ENCODE measurements at places on chromosomes 4 and X.

- no peak for DNase-seq
Measured at GRCh38 chrX:43504394-43504793, 151.7 kb upstream of the MAOA start.

GRCh38 chrX:53320543-53321229, 39.3 kb upstream of the IQSEC2 start:
- no peak for DNase-seq

- DNase-seq, result no peak
Measured at GRCh38 chr4:1385373-1386340, 20.6 kb downstream of the NKX1-1 start.

DNA sequence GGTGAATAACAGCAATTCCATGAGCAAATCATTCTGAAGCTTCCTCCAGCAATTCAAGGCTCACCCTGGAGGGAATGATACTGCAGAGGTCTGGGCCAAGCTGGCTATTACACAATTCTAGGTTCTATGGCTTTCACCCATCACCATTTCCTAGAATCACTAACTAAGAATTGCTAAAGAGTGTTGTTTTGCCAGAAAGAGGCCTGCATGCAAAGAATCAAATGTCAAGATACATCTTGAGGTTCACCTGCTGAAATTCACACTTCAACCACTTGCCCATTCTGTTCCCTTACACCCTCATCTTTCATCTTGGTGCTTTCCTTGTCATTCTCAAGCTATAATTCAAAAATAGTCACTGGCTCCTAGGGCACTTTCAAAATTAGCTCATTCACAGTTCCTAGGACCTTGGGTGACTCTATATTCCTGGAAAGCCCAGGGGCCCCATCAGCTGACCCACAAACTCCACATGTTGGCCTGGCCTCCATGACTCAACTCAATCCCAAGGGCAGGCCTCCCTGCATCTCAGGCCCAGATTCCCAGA, 7.0 kb downstream of the APBB2 start:
- no peak for DNase-seq

- DNase-seq, result no peak
Measured at GRCh38 chr4:90994851-90995574, 867.8 kb downstream of the CCSER1 start.

GRCh38 chr4:6618386-6619115, 21.9 kb upstream of the MRFAP1 start:
- DNase-seq, result no peak

DNA sequence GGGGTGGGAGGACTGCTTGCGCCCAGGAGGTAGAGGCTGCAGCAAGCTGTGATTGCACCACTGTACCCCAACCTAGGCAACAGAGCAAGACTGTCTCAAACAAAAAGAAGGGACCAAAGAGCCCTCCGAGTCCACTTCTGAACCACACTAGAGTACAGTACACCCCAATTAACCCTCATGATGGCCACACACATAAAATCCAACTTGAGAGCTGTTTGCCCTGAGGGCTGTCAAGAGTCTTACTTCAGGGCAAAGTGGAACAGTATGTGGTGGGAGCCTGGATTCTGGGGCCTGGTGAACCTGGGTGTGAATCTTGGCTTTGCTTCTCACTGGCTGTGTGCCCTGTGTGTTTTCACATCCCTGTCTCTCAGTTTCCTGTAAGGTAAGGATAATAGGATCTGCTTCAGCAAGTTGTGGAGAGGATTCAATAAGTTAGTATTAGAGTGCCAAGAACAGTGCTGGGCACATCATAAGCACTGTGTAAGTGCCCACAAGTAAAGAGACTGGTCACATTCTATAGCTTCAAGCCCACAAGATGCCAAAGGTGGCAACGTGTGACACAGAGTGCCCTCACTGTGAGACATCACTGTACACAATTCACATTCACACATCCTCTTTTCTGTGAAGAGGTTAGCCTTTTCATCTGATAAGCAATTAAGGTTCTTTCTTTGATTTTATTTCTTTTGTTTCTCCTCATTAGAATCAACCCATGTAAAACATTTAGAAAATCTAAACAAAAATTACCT, 52.1 kb downstream of the LEF1 start:
- DNase-seq, result no peak

- DNase-seq, result no peak
Measured at GRCh38 chr4:5118994-5119835, 67.9 kb downstream of the STK32B start.

DNA sequence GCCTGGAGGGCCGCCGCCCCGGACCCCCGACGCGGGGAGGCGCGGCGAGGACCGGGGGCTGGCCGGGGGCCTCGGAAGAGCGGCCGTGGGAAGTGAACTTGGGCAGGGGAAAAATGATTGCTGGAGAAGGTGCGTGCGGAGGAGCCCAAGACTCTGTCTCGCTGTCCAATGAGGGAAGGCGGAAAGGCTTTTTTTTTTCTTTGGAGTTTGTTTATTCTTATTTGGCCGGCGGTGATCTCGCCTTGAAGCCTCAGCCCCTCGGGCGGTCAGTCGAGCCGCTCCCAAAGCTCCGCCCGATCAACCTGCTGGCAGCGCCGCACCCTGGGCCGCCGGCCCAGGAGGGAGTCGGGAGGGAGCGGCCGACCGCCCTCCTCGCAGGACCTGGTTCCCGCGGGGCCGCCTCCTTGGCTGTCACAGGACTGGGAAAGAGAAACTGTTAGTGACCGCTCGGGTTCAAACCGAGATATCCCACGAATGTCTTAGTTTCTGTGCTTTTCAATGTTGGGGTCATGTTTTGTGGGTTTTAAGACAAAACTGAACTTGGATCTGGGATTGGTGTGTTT, 2.5 kb downstream of the CPEB2 start:
- DNase-seq, result no peak

DNA sequence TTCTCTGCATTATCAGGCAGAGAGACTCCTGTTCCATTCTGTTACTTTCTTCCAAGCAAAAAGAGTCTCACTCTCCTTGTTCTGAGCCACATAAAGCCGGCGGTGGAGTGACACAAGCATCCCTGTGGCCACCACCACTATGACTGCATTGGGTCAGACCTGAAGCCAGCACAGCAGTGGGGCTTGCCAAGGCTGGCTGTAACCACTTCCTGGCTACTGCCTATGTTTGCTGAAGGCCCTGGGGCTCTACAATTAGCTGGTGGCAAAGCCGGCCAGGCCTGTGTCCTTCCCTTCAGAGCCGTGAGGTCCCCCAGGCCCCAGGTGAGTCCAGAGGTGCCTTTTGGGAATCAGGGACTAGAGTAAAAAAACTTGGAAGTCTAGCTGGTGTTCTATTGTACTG, 31.8 kb downstream of the PLAC8 start:
- no peak for DNase-seq

DNA sequence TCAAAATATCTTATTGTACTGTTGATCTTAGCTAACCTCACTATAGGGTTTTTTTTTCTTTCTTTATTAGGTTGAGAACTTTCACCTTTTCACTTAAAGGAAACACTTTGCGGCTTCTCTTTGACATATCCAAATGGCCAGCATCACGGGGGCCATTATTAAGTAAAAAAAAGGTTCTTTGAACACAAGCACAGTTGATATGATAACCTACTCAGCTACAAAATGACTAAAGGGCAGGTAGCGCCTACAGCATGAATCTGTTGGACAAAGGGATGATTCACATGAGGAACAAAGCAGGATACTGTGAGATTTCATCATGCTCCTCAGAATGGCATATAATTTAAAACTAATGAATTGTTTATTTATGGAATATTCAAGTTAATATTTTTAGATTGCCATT, 119.6 kb downstream of the CCSER1 start:
- no peak for DNase-seq

- DNase-seq, result no peak
Measured at GRCh38 chrX:129737916-129738315, 863 bp upstream of the XPNPEP2 start.

DNA sequence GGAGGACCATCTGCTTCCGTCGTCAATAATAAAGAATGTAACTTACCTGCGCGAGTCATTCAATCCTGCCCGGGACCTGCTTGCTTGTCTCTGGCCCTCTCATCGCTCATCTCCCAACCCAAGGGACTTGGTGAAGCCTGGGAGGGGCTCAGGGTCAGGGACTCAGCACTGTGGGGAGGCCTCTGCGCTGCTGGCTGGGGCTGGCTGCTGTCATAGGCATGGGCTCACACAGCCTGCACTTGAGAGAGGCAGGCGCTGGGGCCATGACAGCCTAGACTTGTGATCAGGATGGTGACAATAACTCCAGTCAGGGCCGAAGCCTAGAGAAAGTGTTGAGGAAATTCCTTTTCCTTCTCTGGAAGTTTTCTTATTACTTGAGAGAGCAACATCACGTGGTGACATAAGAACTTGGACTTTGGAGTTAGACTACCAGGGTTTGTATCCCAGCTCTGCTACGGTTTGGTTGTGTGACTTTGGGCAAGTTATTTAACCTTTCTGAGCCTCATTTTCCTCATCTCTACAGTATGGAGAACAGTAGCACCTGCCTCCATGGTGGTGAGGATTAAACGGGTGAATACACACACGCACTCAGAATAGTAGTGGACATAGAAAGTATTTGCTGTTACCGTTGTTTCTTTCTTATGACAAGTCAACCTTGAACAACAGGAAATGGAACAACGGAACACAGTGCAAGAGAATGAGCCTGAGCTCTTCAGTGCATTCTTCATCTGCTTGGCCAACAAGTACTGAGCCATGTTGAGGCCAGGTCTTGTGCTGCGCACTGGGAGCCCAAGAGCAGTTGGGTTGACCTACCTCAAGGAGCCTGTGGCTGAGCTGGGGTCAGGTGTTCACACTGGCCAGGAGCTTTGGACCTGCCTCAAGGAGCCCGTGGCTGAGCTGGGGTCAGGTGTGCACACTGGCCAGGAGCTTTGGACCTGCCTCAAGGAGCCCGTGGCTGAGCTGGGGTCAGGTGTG, 60.5 kb downstream of the TBC1D14 start:
- no peak for DNase-seq

DNA sequence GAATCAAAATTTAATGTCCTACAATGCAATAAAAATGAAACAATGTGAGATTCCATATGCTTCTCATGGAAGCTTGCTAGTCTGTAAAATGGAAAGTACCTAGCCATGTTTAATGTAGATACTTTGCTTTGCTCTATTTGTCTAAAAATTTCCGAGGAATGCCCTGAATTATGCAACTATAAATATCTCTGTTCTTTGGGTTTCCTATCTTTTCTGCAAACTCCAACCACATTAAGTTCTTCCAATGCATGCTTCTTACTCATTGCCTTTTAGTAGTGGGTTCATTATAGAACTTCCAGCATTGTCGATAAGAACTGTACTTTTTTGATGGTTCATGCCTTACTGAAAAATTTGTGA, 178.3 kb downstream of the RASL11B start:
- no peak for DNase-seq

DNA sequence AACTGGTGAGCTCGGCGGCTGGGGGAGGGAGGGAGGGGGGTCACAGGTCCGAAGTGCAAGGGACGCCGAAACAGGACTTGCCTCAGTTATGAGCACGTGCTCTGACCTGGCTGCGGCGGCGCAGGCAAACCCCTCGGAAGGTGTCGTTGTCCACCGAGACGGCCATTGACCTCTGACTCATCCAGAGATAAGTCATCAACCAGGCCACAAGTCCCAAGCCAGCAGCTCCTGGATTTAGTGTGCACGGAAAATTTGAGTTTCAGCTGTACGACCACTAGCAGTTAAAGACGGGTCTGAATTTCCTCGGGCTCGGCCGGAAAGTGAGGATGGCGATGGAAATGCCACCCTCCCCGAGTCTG, 674 bp downstream of the SH3D19 start:
- no peak for DNase-seq

DNA sequence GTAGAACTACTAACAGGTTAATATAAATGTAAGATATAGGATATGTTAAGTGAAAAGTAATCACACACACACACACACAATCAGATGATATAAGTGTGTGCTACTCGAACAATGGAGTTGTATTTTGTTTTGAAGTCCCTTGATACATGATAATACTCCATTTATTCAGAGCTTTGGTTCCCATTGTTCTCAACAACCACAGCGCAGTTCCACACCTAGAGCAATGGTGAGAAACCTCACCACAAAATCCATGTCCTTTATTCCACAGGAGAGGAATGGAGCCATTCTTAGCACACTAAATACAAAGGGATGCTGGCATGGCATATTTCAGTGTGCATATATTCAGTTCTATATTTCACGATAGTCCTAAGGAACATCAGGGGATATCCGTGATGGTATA, 139.2 kb downstream of the PPP3CA start:
- no peak for DNase-seq

GRCh38 chrX:124413244-124413643, 66.9 kb downstream of the SH2D1A start:
- no peak for DNase-seq

DNA sequence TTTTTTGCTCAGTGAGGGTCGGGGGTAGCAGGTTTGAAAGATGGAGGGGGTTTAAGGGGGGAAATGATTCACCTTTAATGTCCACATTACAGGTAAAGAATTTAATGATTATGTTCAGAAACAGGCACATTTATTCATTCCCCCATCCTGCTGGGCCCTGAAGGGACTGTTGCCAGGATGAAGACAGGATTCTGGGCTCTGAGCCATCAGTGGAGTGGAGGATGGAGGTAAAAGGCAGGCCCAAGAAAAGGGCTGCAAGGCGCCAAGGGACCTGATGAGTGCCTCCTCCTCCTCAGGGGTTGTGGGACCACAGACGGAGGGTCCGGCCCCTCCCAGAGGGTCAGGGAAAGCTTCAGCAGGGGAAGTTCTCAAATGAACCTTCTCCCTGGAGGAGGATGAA, 40.4 kb upstream of the PROM1 start:
- DNase-seq, result no peak

All from activated CD8-positive, alpha-beta memory T cell treated with anti-CD3 and anti-CD28 coated beads for 4 hours (primary cell).